Pulmonary artery endothelial cell (primary cell): ENCODE measurements at places on chromosomes 11 and 22. TPM values are rescaled to one million over a fixed set of nuclear protein-coding genes. Genes with fewer than 3 reads are reported as not detected.

PNPLA3 gene
- 2.4 and 2.8 TPM in 2 replicates for total RNA-seq

- DNase-seq, result no peak
Measured at GRCh38 chr11:109443052-109443451, 21.1 kb downstream of the C11orf87 start.

DNA sequence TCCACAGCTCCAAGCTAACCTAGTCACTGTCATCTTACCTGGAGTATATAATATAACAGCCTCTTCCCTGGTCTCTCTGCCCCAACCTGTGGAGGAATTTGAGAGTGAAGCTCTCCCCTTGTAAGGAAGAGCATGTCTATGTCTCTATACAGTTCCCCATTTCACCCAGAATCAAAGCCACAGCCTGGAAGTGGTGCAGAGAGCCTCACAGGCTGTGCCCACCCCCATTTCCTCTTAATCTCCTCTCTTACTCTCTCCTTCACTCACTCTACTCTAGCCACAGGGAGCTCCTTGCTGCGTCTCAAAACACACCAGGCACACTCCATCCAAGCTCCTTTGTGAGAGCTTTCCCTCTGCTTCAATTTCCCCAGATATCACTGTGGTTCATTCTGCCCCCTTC, 302.5 kb upstream of the ISX start:
- no peak for DNase-seq

MRGPRF gene
- total RNA-seq, result not detected in 2 replicates

YPEL1 gene
- 4.5 and 5.6 TPM in 2 replicates for total RNA-seq
